ENCODE measurements at places on chromosomes 2 and 18. TPM values are rescaled to one million over a fixed set of nuclear protein-coding genes. Genes with fewer than 3 reads are reported as not detected.

DNA sequence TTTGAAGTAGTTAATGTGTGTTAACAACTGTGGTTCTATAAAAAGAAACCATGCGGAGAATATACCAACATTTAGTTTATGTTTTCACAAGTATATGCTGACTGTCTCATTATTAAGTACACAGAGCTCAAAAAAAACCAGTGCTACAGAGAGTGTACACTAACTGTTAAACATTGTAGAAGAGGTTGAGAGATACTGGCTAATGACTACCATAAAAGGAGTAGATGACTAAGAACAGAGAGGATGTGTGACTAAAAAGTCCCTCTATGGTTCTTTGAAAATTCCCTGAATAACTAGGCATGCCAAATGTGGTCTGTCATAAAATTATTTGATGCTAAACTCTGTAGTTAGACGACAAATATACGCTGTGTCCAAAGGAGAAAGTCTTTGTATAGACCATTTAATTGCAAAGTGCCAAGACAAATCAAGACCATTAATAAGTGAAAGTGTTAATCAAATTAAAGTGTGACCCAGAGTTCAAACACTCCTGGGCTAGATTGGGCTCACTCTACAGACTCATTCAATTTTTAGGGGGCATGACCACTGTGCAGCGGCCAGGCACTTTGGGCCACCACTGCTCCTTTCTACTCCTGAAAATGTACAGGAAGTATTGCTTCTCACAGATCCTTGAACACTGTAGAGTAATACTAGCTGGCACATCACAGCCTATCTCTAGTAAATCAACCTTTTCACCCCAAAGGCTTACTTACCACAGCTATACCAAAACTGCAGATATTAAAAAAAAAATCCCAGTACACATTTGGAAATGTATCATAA, 45.1 kb upstream of the SERTAD2 start:
- no peaks in the 10 kb centered on the region for H3K27me3 ChIP-seq
- H3K4me3 ChIP-seq = peak overlapping the region; percentile 74
- H3K27ac ChIP-seq = peak overlapping the region; percentile 90
- peaks cover 5% of the 10 kb centered on the region for H3K36me3 ChIP-seq
- H3K4me1 ChIP-seq = peaks cover 61% of the 10 kb centered on the region

The KIAA2012 gene
- total RNA-seq = 0.24 TPM

GRCh38 chr2:118124288-118124891, 36.1 kb downstream of the INSIG2 start:
- no peak overlapping the region for H3K4me3 ChIP-seq
- peaks cover 28% of the 10 kb centered on the region for H3K4me1 ChIP-seq
- H3K27ac ChIP-seq = peak overlapping the region; percentile 75
- no peaks in the 10 kb centered on the region for H3K36me3 ChIP-seq
- H3K27me3 ChIP-seq = peaks cover 12% of the 10 kb centered on the region

GRCh38 chr2:23593752-23594459, 208.9 kb downstream of the KLHL29 start:
- no peak overlapping the region for H3K4me3 ChIP-seq
- H3K36me3 ChIP-seq = no peaks in the 10 kb centered on the region
- DNase-seq = no peak
- H3K4me1 ChIP-seq = peaks cover 31% of the 10 kb centered on the region
- H3K27me3 ChIP-seq = no peaks in the 10 kb centered on the region

DNA sequence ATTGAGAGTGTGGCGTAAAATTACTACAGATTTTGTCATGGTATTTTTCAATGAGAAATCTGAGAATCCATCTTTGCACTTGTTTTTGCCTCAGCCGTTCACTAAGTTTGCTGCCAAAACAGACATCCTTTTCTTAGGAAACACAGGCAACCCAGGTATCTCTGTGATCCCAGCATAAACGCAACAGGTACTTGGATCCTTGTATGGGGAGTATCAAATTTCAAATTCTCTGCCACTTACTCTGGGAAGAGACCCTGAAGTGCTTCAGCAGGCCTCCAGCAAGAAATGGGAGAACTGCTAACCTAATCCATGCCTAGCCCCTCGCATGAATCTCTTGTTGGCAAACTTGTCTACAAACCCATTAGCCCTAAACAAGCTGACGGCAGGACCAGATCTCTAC, 83.1 kb downstream of the BCL11A start:
- H3K4me3 ChIP-seq = no peak overlapping the region
- no peak for DNase-seq
- no peaks in the 10 kb centered on the region for H3K27me3 ChIP-seq

- H3K27me3 ChIP-seq = peaks cover 2% of the 10 kb centered on the region
- no peak overlapping the region for H3K4me3 ChIP-seq
- peaks cover 43% of the 10 kb centered on the region for H3K4me1 ChIP-seq
- H3K36me3 ChIP-seq = peaks cover 10% of the 10 kb centered on the region
These were observed 22.2 kb upstream of the TTN start for GRCh38 chr2:178829299-178829960.

GRCh38 chr2:73852020-73852419, 23.3 kb downstream of the STAMBP start:
- peaks cover 2% of the 10 kb centered on the region for H3K27me3 ChIP-seq
- peaks cover 20% of the 10 kb centered on the region for H3K36me3 ChIP-seq
- DNase-seq = peak; percentile 65
- no peak overlapping the region for H3K27ac ChIP-seq

The TANC1 gene
- total RNA-seq = 27.0 TPM

DNA sequence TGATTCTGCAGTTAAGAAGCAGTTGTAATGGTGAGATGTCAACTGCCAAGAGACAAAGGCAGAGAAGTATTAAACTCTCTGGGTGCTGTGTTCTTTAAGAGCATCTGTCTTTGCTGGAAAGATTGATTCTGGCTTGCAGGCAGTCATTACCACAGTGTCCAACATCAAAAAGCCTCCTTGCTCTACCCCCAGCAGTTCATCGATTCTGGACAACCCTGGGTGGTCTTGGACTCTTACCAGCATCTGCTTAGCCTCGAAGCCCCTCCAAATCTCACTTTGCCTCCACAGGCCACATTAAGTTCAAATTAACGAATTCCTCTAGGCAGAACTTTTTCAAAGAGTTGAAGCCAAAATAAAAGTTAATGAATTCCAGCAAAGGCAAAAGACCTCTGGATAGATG, 1061.4 kb downstream of the TSN start:
- H3K36me3 ChIP-seq = no peaks in the 10 kb centered on the region
- no peaks in the 10 kb centered on the region for H3K4me1 ChIP-seq
- H3K4me3 ChIP-seq = no peak overlapping the region
- no peak for DNase-seq
- H3K27me3 ChIP-seq = no peaks in the 10 kb centered on the region

The MYO5B gene
- total RNA-seq = not detected

GRCh38 chr2:180006781-180007579, at the start of gene CWC22:
TSS of gene CWC22 (minus strand) at chr2:180007297. CDS start at chr2:179993341, 13,956 bp downstream.
- peak within 1 kb of the TSS; percentile 100 for H3K27ac ChIP-seq
- H3K27me3 ChIP-seq = no peaks in the 10 kb centered on the region
- DNase-seq = peak; percentile 83
- peaks cover 7% of the 10 kb centered on the region for H3K36me3 ChIP-seq
- H3K4me1 ChIP-seq = peaks cover 48% of the 10 kb centered on the region

The LBX2 gene
- 0.73 TPM for total RNA-seq

The VIL1 gene
- not detected for total RNA-seq
